ENCODE measurements at places on chromosomes 2 and 18.

- DNase-seq = no peak
Measured at GRCh38 chr2:68766376-68766845, 31.8 kb downstream of the ARHGAP25 start.

GRCh38 chr2:68594674-68595492 is 48.5 kb upstream of the PROKR1 start:
- DNase-seq = peak; percentile 45

DNA sequence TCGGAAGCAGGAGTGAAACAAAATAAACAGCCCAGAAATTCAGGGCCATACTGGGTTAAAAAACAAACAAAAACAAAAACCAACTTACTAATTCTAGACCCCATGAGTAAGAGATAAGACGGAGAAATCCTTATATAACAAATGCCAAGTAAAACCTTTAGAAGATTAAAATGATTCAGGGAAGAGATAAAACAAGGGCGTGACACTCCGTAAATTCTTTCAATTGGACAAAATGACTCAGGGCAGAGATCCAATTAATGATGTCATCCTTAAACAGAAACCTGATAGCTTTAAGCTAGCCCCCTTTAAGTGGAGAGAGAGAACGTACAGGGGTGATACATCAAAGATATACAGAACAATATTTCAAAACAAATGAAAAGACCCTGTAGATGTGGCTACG is 317.4 kb downstream of the NBAS start:
- no peak for DNase-seq

GRCh38 chr18:76497021-76497420 is 2.0 kb upstream of the ZNF516 start:
- no peak for DNase-seq

- DNase-seq = no peak
Measured at GRCh38 chr2:12534646-12535263, 182.0 kb upstream of the TRIB2 start.

DNA sequence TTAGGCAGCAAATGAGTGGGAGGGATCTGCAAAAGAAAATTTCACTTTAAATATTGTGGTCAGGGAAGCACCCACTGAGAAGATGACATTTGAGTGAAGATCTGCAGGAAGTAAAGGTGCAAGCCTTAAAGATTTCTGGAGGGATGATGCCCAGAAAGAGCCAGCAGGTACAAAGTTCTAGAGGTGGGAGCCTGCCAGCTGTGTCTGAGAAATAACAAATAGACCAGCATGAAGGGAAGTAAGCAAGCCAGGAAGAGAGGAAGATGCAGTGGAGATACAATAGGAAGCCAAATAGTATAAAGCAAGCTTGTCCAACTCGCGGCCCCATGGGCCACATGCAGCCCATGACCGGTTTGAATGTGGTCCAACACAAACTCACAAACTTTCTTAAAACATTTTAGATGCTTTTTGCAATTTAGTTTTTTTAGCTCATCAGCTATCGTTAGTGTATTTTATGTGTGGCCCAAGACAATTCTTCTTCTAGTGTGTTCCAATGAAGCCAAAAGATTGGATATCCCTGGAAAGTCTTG is 489.9 kb downstream of the DCC start:
- DNase-seq = no peak

- no peak for DNase-seq
Measured at GRCh38 chr18:64734063-64734462, 585.2 kb upstream of the LINC00305 start.

- no peak for DNase-seq
Measured at GRCh38 chr2:196607073-196607472, 32.4 kb upstream of the CCDC150 start.

GRCh38 chr2:29606104-29607037 is 315.0 kb downstream of the ALK start:
- DNase-seq = no peak

DNA sequence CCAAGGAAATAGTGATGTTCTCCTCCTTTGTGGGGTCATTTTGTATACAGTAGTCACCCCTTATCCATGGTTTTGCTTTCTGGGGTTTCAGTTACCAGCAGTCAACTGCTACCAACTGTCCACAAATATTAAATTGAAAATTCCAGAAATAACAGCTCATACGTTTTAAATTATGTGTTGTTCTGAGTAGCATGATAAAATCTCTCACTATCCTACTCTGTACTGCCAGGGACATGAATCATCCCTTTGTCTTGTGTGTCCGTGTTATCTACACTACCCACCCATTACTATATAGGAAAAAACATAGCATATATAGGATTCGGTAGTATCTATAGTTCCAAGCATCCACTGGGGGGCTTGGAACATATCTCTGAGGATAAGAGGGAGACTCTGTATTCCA is 120.9 kb upstream of the DCC start:
- no peak for DNase-seq

DNA sequence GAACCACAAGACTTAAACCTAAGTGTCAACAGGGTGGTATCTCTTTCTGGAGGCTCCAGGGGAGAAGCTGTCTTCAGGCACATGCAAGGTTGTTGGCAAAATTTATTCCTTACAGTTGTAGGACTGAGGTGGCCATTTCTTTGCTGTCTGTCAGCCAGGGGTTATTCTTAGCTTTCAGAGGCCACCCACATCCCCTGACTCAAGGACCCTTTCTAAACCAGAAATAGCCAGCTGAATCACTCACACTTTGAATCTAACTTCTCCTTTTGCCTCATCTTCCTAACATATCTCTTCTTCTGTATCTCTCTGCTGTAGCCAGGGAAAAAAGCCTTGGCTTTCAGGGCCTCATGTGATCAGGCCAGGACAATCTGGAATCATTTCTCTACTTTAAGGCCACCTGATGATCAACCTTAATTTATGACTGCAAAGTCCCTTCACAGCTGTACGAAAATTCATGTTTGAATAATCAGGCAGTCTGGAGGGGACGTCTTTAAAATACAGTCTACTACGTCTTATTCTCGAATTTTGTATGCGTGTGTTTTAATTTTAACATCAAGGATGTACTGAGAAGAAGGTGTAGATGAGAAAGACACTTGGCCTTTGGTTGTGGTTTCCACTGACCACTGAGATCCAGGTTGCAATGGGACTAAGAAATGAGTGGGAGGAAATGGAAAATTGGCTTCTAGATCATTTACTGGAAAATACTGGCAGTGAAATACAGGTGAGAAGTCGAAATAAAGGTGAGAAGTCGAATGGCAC is 90.4 kb downstream of the DOCK10 start:
- no peak for DNase-seq

GRCh38 chr2:30098266-30099005 is 48.4 kb upstream of the YPEL5 start:
- DNase-seq = no peak

DNA sequence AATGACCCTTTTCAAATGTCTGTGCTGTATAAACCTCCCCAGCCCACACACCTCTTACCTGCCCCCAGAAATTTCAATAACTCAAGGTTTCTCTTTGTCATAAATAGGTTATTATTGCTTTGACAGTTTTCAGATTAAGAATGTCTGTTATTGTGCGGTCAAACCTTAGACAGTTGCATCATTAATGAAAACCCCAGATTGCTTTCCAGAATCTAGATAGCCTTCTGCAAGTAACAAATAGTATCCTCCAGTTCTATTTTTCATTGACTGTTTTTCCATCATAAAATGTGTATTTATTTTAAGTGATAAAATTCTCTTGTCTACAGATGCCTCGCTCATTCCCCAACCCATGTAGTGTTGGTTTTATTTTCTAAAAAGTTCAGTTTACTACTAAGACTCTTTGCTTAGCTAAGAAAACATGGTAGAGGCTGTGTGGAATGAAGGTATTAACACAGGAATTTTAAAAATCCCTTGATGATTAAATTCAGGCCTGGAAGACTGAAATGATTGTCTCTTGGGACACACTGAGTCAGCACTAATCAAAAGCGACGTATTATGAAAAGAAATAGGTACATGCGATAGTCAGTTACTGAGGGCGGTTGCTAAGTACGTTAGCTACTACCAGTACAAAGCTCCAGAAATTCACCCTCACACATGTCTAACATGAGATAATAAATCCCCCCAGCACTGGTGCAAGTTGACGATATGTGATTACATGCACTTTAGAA is 38.4 kb upstream of the ITGAV start:
- no peak for DNase-seq

GRCh38 chr2:207135340-207135739 is 30.4 kb downstream of the KLF7 start:
- no peak for DNase-seq

GRCh38 chr18:65365245-65365980 is 385.4 kb upstream of the CDH7 start:
- no peak for DNase-seq

DNA sequence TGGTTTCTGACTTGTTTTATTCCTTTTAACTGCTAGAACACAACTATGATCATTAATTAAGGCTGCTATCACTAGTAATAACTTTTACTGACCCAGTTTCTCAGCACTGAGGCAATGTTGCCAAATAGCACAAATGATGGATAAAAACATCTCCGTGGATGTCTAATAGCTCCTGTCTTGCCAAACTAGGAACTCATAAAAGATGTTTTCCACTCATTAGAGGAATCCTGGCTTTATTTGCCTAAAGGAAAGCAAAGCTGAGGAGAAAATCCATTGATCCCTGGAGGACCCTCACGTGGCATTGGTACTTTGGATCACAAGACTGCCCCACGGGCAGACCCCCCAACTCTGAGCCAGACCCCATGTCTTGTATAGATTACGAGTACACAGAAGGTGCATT is 96.1 kb upstream of the ZNF397 start:
- DNase-seq = no peak

- no peak for DNase-seq
Measured at GRCh38 chr18:5488844-5489243, 55.0 kb downstream of the EPB41L3 start.

GRCh38 chr18:10912790-10913545 is 236.4 kb downstream of the PIEZO2 start:
- peak; percentile 66 for DNase-seq

GRCh38 chr2:7905756-7906155 is 776.1 kb upstream of the ID2 start:
- no peak for DNase-seq

- no peak for DNase-seq
Measured at GRCh38 chr2:106184394-106184793, 9.7 kb downstream of the UXS1 start.

DNA sequence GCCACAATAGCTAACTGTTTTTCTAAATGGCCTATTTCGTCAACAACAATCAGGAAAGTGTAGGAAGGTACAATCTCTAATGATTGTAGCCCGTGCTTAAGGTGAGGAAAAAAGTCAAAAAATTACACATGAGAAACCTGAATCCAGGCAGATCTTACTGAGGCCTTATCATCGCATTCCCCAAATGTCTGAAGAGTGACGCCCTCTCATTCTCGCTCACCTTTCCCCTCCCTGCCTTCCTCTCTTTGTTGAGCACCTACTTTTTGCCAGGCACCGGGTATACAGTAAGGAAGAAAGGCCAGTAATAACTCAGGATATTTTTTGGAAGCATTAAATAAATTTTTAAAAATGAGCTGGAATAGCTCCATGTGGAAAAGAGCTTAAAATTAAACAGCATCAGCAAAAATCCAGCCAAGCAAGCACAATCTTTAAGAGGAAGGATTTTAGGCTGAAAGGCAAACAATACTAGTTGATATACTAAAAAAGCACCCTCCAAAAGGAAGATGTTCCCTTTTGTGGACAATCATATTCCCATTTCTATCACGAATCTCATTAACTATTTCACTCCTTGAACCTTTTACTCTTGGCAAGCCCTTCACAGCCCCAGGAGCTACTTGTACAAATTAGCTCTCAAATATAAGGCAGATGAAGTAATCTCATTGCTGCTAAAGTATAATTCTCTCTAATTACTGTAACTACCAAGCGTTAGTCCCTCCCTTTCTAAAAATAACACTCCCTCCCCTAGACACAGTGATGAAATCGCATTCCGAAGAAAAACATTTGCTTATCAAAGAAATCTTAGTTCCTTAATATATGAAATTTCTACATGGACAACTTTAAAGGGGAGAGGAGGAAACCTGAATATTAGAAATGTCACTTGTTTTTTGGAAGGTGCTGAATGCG is 40.0 kb downstream of the STAT1 start:
- no peak for DNase-seq

GRCh38 chr2:144412709-144413108 is 107.2 kb downstream of the ZEB2 start:
- DNase-seq = no peak

GRCh38 chr2:110863726-110864125 is 131.4 kb downstream of the ACOXL start:
- no peak for DNase-seq

- no peak for DNase-seq
Measured at GRCh38 chr2:64792995-64793639, 139.4 kb upstream of the SERTAD2 start.

DNA sequence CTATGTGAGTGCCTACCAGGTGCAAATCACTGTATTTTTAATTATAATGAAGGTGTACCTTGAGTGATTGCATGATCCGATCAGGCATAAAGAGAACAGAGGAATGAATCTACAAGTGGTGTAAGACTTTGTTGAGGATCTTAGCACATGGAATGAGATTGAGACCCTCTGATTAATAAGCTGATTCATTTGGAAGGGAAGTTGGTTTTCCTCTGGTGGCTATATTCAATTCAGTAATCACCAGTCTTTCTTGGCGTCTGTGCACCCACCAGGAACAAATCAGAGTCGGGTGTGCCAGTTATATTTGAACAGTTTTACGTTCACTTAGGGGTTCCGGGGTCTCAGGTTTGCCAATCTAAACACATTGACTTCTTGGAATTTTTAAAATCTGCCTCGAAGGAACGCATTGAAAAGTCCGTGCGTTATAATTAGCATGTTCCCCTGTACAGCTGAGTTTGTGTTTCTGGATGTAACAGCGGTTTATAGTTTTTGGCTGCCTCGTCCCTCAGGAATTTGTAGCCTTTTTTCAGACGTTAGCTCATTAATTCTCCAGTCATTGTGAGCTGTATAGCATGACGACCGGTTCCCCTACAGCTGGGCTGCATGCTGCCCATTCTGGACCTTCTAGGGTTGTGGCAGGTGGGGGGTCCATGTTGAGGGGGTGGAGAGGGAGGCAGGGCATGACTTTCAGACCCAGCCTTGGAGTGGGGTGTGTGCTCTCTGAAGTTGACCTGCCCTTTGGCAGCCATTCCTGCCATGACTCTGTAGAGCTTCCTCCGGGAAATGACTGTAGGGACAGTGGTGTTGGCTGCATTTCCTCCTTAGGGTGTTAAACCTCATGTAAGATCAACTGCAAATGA is 20.3 kb downstream of the MYO1B start:
- DNase-seq = no peak

- no peak for DNase-seq
Measured at GRCh38 chr2:33238111-33238510, 238.3 kb upstream of the RASGRP3 start.

GRCh38 chr18:31255953-31256352 is 62.0 kb upstream of the DSG1 start:
- no peak for DNase-seq

GRCh38 chr2:128354726-128355470 is 36.2 kb upstream of the HS6ST1 start:
- no peak for DNase-seq

GRCh38 chr2:44778221-44778654 is 163.3 kb upstream of the SIX3 start:
- DNase-seq = peak; percentile 45

DNA sequence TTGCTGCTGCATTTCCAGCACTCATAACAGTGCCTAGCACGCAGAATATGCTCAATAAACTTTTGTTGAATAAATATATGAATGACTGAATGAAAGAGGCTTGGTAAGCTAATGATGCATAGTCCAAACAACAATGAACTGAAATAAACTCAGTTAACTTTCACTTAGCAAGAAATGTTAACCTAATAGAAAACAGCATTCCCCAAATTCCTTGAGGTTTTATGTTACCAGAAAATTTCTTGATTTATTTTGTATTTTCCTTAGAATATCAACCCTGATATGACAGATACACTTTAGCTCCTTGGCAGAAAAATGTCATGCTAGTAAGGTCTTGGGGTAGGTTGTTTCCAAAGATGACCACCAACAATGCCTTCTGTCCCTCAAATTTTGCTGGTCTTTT is 217.4 kb downstream of the KCNE4 start:
- no peak for DNase-seq

Measured in glutamatergic neuron (in vitro differentiated cells).